ENCODE measurements at places on chromosomes 3 and 15.

DNA sequence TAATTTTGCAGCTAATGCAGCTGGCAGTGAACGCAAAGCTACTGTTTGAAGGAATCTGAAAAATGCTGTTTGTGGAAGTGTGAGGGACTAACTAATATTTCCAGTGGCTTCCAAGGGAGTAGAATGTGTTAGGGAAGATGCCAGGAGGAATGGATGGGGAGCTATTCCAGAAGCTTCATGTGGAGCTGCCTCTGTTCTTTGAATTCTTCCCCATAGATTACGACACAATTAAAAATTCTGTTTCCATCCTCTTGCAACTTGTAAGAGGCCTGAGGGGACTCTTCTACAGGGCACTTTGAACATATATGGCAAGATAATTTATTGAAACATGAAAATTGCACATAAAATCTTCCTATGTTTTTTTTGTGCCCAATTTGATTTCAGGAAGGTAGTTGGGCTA is 74.3 kb upstream of the CTXND1 start:
- DNase-seq: no peak

GRCh38 chr3:13047296-13048165 is 25.7 kb downstream of the IQSEC1 start:
- no peak for DNase-seq

GRCh38 chr3:39177708-39178332 is 14.6 kb downstream of the XIRP1 start:
- DNase-seq: peak; percentile 33

DNA sequence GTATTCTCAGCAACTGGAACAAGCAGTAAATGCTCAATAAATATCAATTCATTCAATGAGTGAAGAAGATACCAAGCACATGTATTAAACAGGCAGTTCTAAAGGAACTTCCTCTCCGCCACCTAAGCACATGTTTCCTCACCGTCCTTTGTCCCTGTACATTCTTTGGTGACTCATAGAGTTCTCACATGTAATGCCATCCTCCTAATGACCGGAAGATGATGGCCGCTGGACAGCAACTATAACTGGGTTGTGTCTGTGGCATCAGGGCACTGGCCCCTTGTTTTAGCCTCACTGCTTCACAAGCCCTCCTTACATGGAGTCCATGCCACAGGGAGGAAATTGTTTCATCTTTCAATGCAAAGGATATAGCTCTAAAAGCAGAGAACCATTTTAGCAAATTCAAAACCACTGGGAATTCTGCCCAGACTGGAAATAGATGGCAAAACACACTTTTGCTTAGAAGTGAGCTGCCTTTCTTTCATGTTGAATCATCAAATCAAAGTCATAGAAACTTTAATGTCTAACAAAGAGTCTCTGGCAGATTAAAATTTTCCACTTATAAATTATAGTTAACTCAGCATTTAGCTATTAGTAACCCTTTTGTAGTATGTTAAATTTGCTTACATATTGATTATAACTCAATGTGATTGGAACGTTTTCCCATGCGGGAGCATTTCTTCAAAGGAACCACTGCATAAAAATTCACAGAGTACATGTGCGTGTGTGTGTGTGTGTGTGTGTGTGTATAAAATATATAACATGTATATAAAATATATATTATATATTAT is 74.1 kb downstream of the GAP43 start:
- DNase-seq: no peak

DNA sequence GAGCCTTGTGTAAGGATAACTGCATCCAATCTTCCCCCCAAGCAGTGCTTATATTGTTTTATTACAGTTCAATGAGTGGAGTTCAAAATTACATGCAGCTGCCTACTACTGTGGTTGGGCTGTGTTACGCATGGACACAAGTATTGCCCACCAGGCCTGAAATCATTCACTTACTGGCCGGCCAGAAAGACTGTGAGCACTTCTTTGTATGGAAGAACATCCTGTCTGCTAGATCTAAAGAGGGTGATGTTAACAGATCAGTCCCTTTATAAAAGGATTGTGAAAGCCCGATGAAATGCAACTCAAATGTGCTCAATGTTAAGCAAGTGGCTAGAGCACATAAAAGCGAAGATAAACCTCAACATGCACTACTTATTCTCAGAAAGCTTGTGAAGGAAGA is 132.5 kb downstream of the FOXP1 start:
- no peak for DNase-seq

Data from hematopoietic multipotent progenitor cell (in vitro differentiated cells).